Gastrocnemius medialis (tissue), 4 donors: ENCODE measurements at places on chromosomes 11 and 22.

- DNase-seq = no peak
Measured at GRCh38 chr11:8168485-8169257, at the start of gene RIC3. TSS of gene RIC3 (minus strand) at chr11:8169025. CDS start at chr11:8168989, 36 bp downstream.

GRCh38 chr11:120482149-120482548 lies 29.4 kb upstream of the GRIK4 start:
- DNase-seq = no peak

- no peak for DNase-seq
Measured at GRCh38 chr22:44520465-44521094, 22.5 kb upstream of the RTL6 start.

DNA sequence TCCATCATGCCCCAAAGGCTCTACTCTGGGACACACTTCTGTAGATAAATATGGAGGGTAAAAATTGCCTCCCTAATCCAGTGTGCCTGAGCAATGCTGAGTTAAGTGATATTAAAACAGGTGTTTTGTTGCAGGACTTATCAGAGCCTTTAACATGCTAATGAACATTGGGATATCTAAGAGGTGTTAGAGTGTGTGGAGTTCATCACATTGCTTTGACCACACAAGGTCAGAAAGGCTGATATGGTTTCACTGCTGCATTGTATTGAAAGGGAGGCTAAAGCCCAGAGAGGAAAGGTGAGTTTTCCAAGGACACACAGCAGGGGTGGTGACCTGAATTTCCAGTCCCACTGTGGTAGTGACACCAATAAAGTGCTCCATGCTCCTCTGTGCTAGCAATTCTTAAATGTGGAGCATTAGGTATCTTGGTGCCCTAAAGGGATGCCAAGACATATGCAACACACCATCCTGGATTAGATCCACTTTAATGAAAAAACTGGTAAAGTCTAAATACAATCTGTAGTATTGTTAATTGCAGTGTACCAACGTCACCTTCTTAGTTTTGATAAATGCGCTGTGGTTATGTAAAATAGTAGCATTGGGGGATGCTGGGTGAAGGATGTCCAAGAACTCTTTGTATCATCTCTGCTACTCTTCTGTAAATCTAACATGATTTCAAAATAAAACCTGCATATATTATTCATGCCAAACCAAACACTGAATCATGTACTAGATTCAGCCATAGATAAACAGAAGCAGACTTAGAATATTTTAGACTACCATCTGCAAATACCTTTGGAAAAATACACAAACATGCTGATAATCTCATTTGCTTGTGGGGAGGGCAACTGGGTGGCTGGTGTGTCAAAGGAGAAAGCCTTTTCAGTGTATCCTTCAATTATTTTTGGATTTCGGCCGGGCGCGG lies 45.8 kb downstream of the MIAT start:
- DNase-seq = no peak

DNA sequence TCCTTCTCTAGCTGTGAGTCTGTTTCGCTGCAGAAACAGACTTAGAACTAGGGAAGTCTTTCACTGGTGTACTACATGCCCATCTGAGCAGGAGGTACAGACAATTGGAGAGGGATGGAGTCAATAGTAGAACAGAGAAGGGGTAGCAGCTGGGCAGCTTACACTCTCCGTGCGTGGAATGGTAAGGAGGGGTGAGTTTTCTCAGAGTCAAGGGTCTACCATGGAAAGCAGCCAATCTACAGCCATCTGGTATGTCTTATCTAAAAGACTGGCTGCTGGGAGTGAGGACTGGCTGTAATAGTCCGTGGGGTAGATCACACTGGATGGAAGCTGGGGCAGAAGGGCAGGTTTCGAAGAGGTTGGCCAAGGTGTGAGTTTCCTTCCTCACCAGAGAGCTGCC lies 137.3 kb upstream of the TENM4 start:
- DNase-seq = no peak

GRCh38 chr11:15886866-15887265 lies 469.5 kb downstream of the SOX6 start:
- no peak for DNase-seq

DNA sequence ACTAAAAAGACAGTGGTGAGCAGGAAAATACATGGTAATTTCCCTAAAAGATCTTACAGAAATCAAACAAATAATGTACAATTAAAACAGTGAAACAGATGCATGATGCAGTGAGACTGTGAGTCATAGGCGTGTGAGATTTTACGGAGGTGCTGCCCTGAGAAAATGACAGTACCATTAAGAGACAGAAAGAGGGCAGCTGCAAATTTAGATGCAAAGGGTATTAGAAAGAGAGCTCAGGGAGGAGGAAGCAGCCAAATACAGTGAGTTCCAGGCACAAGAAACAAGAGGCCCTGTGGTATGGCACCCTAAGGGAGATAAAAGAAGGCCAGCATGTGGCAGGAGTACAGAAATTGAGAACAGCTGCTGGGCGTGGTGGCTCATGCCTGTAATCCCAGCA lies 88.5 kb upstream of the FIBIN start:
- no peak for DNase-seq

DNA sequence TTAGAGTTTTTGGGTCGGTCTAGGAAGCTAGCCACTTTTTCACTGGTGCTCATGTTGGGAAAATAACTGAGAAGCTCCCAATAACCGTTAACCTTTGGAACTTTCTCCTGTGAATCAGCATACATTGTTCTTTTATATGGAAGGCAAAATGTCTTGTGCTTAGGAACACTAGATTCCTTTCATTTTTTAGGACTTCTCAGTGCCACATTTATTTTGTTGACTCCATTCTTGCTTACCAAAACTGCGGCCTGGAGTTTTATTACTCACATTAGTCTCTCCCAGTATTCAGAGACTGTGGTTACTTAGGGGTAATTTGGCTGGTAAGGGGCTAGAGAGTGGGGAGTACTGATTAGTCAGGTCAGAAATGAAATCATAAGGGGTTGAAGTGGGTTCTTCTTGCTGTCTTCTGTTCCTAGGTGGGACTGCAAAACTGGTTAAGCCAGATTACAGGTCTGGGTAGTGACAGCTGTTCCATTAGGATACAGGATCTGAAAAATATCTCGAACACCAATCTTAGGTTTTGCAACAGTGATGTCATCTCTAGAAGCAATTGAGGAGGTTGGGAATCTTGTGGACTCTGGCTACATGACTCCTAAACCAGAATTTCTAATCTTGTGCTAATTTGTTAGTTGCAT lies 631.4 kb upstream of the LUZP2 start:
- DNase-seq = no peak

GRCh38 chr11:6735306-6735705 lies 36.5 kb downstream of the OR2AG2 start:
- no peak for DNase-seq

DNA sequence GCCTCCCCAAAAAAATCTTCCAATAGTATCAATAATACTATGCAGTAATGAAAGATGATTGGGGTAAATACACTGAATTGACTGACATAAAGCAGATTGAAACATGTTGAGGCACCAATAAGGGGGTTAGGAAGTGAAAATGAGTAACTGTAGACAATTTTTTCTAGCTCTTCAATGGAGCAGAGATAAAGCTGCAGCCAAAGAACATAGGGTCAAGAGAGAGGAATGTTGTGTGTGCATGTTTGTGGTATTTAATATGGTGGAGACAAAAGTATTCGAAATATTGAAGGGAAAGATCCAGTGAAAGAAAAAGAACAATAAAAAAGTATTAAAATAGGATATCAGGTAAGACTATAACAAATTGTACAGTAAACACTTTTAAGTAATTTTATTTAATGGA lies 450.0 kb upstream of the CCDC179 start:
- DNase-seq = no peak

DNA sequence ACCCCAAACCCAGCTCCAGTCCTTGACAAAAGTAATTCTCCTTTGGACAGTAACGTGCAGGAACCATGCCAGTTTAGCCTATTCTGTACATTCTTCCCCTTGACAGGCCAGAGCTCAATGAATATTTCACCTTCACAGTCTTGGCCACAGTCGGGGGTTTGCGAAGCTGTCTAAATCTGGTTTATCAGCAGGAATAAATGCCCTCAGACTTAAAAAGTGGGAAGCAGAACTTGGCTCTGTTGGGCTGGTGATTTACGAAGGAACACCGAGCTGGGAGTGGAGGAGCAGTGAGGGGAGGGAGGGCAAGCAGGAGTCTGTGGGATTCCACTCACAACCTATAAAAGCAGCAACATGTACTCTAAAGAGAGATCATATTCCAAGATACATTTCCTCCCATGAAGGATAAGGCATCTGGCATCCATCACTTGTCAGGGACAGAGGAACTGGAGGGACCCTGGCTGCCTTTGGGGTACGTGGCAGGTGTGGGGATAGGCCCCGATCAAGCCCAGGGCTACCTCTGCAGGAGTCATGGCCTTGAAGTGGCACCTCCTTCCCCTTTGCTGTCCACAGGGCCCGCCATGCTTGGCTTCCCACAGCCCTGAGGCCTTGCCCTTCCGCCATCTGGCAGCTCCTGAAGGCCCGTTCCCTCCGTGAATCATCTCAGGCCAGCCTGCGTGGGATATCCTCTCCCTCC lies 154.3 kb downstream of the ADAMTS15 start:
- DNase-seq = no peak

DNA sequence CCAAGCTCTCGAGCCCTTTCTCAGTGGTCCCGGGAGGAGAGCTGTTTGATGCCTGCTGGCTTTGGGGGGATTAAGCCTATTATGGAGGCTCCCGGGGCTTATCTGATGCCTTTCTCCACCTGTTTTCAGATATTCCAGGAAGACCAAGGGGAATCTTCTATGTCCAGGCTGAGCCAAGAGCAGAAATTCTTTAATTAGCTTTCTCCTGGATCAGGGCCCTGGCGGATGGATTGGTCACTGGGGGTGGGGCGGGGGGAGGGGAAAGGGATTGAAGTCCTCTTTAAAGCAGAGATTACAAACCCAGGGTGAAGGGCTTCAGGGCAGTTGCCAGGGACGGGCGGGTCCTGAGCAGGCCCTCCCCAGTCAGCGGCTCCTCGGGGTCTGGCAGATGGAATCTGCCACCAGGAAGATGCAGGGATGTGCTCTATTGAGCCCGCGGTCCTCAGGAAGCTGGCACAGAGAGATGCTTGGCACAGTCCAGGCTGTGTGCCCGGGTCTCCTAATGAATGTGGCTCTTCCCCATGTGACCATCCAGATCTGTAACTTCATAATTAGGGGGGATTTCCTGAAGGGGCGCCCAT lies 33.6 kb downstream of the MACROD1 start:
- DNase-seq = no peak

DNA sequence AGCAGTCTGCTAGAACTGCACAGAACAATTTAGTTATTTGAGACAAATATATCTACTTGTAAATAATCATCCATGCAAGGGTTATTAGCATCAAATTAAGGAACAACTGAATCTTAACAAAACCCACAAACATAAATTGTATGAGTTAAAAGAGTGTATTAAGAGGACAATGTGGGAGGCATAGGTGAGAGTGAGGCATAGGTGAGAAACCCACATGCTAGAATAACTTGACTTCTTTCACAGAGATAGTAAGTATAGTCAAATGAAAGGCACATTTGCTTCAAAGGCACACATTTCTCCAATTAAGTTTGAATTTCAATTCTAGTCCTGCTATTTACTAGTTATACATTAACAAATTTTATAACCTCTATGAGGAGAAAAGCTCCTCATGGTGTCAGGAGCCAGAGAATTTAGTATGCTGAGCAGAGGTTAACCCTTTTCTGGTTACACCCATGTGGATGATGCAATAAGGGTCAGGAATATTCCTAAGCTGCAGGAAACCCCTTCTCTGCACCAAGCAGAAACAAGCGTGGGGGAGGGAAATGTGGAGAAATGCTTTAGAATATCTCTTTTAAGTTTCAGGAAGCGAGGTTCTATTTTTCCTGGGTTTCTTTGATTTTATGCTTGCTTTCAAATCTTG lies 264.2 kb downstream of the GRM5 start:
- DNase-seq = no peak

DNA sequence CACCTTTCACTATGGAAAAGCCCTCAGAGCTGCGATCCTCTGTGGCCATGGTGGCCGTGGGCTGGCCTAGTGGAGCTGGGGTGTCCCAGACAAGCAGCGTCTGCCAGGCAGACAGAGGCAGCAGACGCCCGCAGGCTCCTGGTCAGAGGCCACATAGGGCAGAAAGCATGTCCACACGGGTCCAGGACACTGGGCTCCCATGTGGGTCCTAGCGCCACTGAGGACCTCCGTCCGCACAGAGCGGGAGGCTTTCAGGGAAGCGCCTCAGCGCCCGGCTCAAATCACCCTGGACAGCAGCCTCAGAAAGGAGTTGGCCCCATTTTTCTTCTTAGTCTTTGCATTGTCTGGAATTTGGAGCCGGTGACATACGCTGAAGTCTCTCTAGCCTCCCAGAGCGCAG lies 389.7 kb downstream of the BRD1 start:
- DNase-seq = no peak

GRCh38 chr11:112995423-112996090 lies 34.3 kb downstream of the NCAM1 start:
- no peak for DNase-seq

- DNase-seq = no peak
Measured at GRCh38 chr11:48013269-48013901, 33.0 kb downstream of the PTPRJ start.

GRCh38 chr11:57712256-57713150 lies at the start of gene TMX2:
TSS of gene TMX2 (plus strand) at chr11:57712593. CDS start at chr11:57712619, 26 bp downstream.
- peak; percentile 90 for DNase-seq

DNA sequence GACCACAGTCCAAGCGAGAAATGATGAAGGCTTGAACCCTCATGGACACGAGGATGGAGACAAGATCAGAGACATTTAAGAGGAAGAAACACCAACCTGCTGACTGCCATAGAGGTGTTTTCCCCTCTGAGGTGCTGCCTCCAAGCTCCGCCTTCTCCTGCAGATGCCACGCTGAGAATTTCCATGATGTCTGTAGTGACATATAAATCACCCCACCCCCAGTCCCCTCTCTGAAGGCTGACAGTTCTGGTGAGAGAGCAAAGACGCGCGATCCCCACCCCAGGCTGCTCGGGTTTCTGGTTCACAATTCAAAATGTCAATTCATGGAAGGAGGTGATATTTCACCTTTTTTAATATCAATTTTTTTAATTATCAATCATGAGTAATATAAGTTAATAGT lies 28.2 kb downstream of the LRRC32 start:
- DNase-seq = no peak

DNA sequence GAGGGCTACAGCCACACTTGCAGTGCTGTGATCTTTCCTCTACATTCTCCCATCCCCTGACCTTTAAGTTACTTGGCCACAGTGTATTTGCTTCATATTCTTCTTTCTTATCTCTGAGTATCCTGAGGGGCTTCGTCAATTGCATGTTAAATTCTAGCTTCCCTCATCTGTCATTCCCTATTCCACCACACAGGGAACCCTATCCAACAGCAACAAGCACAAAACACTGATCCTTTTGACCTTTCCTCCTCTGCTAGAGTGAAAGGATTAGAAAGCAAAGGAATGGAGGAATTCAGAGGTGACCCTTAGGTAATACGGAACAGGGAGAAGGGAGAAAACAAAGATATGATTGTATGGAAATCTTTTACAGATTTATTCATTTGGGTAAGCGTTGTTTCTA lies 1061.7 kb upstream of the TENM4 start:
- no peak for DNase-seq

- no peak for DNase-seq
Measured at GRCh38 chr11:67376873-67377808, 3.7 kb upstream of the CLCF1 start.

DNA sequence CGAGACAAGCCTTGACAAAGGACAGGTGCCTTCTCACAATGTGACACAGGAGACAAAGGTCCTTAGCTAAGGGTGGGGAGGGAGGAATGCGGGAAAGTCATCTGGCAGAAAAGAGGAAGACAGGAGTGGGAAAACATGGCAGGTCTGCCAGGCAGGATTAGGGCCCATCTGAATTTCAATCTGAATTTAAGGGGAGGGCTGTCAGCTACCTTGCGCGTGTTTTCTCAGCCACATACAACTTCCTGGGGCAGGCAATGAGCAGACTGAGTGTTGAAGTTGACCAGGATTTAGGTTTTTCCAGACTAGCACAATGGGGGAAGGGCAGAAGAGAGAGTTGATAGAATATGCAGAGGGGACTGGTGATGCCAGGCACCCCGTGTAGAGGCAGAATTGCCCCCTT lies 66.7 kb upstream of the LARGE1 start:
- DNase-seq = no peak
